ENCODE measurements at places on chromosomes 2 and 18. TPM values are rescaled to one million over a fixed set of nuclear protein-coding genes. Genes with fewer than 3 reads are reported as not detected.

Gene XDH
- under 0.01 TPM for total RNA-seq

Gene LIMS1
- total RNA-seq, result 73.7 TPM

Gene DLX2
- total RNA-seq, result 0.13 TPM

Gene MOGAT1
- not detected for total RNA-seq

Gene MGAT5
- 28.5 TPM for total RNA-seq

Gene TMEM185B
- total RNA-seq, result 33.3 TPM

Gene SLC38A11
- not detected for total RNA-seq

Gene BOK
- 4.9 TPM for total RNA-seq

Gene TOGARAM2
- under 0.01 TPM for total RNA-seq

Gene MROH2A
- not detected for total RNA-seq

Gene DSC1
- not detected for total RNA-seq

Gene KCNE4
- 10.8 TPM for total RNA-seq

Gene FIGN
- 1.3 TPM for total RNA-seq

Gene HMSD
- total RNA-seq, result not detected

Gene PRSS56
- not detected for total RNA-seq

Gene EN1
- not detected for total RNA-seq

Gene STON1
- 14.9 TPM for total RNA-seq

Gene RNF103
- 18.5 TPM for total RNA-seq

Gene UGT1A3
- not detected for total RNA-seq

Gene PSMD14
- 73.2 TPM for total RNA-seq

Gene CDH7
- not detected for total RNA-seq

Gene CD8B2
- not detected for total RNA-seq

Gene NDC80
- total RNA-seq, result 27.5 TPM

Gene CYP1B1
- total RNA-seq, result 37.8 TPM

Gene MAL
- total RNA-seq, result not detected

Gene KCNF1
- total RNA-seq, result under 0.01 TPM

Measured in aortic smooth muscle cell (primary cell).